Lung microvascular endothelial cell (primary cell): ENCODE measurements at places on chromosomes 12 and 14. TPM values are rescaled to one million over a fixed set of nuclear protein-coding genes. Genes with fewer than 3 reads are reported as not detected.

KLHL42 gene
- total RNA-seq: 12.0 and 13.3 TPM in 2 replicates

AP4S1 gene
- 3.0 and 3.7 TPM in 2 replicates for total RNA-seq

CFAP251 gene
- 1.7 and 2.6 TPM in 2 replicates for total RNA-seq

RD3L gene
- total RNA-seq: not detected in 2 replicates

HOXC10 gene
- total RNA-seq: not detected in 2 replicates

LMNTD1 gene
- under 0.01 TPM in 1 of 2 replicates, not detected in the other for total RNA-seq

RND1 gene
- total RNA-seq: 1.4 and 3.5 TPM in 2 replicates
